ENCODE measurements at places on chromosomes 1 and 21. TPM values are rescaled to one million over a fixed set of nuclear protein-coding genes. Genes with fewer than 3 reads are reported as not detected.

DNA sequence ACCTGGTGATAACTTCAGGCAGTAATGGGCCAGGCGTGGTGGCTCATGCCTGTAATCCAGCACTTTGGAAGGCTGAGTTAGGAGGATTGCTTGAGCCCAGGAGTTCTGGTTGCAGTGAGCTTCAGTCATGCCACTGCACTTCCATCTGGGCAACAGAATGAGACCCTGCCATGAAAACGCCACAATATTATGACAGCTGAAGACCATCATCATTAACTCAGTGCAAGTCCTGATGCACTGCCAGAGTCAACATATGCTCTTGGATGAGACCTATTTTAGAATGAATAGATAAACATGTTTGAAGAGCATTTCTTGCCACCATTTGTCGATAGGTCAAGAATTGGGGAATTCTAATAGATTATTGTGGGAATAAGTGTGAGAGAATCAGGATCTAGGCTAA lies 26.4 kb downstream of the HENMT1 start:
- no peak for DNase-seq

Gene F13B
- not detected for total RNA-seq

- DNase-seq = no peak
Observed at GRCh38 chr1:214864896-214865688, 217.4 kb upstream of the KCNK2 start.

- DNase-seq = no peak
Observed at GRCh38 chr1:66302815-66303214, 231.1 kb upstream of the SGIP1 start.

GRCh38 chr1:109255678-109256077 lies 6.3 kb downstream of the CELSR2 start:
- no peak for DNase-seq

DNA sequence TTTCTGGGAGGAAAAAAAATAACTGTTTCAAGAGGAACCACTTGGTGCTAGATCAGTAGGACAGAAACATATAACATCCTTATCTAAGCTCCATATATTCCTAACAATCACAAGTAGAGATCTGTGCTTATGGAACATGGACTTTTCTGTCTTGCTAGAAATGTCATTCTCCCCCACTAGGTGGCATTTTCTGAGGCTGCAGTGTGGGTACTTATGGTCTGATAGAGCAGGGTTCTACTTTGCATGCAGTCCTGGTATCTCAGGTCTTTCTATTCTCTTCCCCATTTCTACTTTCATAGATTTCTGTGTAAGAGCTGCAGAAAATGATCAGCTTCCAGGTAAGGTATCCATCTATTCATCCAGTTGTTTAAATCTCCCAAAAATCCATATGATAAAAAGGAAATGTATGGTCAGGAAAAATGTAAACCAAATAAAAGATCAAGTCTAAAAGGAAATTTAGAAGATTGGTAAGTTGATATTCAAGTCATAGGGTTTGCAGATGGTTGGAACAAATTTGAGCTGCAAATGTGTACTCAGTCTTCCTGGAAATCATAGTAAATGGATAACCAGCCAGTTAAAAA lies 1.5 kb downstream of the ZNF684 start:
- no peak for DNase-seq

DNA sequence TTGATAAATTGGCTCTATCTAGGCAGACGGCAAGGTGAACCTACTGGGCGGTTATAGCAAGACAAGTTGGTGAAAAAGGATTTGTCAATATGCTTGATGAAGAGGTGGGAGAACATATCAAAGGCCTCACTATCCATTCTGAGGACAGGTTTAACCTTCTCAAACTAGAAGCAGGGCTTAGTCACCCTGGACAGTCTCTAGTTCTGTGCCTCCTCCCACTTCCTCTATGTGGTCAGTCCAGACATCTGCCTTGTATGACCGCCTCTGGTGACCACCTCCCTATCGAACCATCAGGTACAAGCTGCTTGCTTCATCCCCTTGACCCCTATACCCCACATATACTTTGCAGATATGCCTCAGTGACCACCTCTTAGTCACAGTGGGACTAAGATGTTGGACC lies 2.3 kb upstream of the SCYL3 start:
- no peak for DNase-seq

GRCh38 chr1:180271272-180272255 lies 41.5 kb downstream of the LHX4 start:
- DNase-seq = no peak

Gene HSPB7
- total RNA-seq = not detected

Gene KRTAP12-2
- not detected for total RNA-seq

Gene HTR6
- not detected for total RNA-seq

Gene PRAMEF7
- total RNA-seq = not detected

DNA sequence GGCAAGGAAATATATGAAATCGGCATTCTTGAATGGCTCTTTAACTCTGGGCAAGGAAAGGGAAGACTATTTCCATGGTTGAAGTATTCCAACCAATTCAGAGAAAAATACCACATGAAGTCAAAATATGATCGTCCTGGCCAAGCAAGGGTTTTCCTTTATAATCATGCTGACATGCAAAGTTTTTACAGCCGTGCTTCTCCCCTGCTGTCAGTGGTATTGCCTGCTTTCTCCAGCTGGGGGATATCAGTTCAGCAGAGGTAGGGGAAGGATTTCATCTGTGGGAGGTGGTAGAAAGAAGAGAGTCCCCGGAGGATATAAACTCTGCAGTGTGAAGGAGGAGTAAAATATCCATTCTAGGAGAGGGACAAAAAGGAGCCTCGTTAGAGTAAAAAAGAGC lies 322.8 kb downstream of the PAPPA2 start:
- DNase-seq = no peak

GRCh38 chr1:210663730-210664573 lies 335.2 kb downstream of the HHAT start:
- DNase-seq = no peak

Gene TUFT1
- total RNA-seq = 2.6 TPM

Gene HJV
- not detected for total RNA-seq

GRCh38 chr1:110952031-110952430 lies 11.7 kb downstream of the LRIF1 start:
- no peak for DNase-seq

- DNase-seq = no peak
Observed at GRCh38 chr1:12460121-12460520, 157.9 kb downstream of the DHRS3 start.

Gene PGBD5
- total RNA-seq = not detected

DNA sequence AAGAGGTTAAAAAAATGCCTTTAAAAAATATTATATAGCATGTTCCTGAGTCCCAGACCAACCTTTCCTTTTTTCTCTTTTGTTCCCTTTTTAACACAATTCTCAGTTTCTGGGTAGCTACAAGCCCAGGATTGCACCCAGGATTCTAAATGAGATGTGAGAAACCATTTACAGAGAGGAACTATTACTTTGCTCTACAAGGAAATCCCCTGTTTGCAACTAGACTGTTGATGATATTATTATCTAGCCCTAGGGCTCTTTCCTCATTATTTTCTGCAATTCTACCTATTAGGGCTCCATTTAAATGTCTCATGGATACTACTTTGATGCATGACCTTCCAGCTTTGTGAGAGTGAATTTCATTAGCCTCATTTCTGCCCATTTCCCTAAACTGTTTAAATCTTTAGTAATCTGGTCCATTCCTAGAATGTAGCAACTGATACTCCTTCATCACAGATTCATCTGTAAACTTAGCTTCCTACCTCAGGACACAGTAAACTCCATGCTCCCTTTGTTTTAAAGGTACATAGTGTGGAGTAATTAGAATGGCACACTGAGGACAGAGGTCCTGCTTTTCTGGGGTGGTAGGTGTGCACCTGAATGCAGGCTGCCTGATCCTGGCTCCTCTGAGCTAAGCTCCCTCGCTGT lies 7.1 kb upstream of the KIF14 start:
- no peak for DNase-seq

GRCh38 chr1:192724670-192725069 lies 84.2 kb upstream of the RGS2 start:
- DNase-seq = no peak

Gene SPRR5
- not detected for total RNA-seq

- no peak for DNase-seq
Observed at GRCh38 chr1:211947396-211948295, 87.7 kb downstream of the INTS7 start.

Gene SPRR1B
- not detected for total RNA-seq

- no peak for DNase-seq
Observed at GRCh38 chr1:26059906-26060305, 7.5 kb downstream of the TRIM63 start.

DNA sequence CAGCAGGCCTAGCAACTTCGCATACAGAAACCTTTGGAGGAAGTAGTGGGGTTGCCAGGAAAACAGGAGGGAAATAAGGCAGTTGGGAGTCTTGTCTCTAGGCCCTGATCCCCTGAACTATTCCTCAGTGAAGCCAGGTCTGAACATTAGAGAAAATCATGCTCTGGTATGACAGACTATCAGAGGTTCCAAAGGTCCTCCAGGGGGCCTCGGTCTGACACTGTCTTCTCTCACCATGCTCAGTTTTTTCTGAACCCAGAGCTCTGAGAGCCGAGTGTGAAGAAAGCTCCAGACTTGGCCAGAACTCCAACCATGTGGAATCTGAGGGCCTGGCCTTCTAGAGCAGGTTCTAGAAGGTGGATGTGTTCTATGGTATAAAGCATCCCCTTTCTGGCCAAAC lies 4.0 kb downstream of the TOMM40L start:
- no peak for DNase-seq

DNA sequence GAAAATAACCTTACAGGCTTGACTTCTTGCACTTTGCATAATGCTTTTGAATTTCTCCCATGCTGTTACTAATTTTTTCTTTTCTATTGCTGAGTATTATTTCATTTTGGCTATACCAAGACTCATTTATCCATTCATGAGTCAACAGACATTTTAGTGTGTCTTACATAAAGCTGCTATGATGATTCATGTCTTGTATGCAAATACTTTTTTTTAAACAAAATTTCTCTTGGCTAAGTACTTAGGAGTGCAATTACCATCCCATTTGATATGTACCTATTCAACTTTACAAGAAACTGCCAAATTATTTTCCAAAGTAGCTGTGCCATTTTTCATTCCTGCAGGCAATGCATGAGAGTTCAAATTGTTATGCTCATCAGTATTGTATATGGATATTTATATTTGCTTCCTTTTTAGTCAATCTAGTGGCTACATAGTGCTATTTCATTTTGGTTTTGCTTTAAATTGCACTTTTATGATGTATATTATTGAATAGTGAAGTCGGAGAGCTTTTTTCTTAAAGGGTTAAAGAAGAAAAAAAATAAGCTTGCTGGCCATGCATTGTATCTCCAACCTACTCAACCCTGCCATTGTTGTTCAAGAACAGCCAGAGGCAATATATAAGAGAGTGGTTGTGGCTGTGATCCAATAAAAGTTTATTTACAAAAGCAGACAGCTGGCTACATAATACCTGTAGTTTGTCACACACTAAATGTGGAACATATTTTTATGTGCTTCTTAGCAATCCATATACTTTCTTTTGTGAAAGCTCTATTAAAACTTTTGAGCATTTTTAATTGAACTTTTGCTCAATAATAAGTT lies 862.8 kb downstream of the KCNT2 start:
- no peak for DNase-seq

DNA sequence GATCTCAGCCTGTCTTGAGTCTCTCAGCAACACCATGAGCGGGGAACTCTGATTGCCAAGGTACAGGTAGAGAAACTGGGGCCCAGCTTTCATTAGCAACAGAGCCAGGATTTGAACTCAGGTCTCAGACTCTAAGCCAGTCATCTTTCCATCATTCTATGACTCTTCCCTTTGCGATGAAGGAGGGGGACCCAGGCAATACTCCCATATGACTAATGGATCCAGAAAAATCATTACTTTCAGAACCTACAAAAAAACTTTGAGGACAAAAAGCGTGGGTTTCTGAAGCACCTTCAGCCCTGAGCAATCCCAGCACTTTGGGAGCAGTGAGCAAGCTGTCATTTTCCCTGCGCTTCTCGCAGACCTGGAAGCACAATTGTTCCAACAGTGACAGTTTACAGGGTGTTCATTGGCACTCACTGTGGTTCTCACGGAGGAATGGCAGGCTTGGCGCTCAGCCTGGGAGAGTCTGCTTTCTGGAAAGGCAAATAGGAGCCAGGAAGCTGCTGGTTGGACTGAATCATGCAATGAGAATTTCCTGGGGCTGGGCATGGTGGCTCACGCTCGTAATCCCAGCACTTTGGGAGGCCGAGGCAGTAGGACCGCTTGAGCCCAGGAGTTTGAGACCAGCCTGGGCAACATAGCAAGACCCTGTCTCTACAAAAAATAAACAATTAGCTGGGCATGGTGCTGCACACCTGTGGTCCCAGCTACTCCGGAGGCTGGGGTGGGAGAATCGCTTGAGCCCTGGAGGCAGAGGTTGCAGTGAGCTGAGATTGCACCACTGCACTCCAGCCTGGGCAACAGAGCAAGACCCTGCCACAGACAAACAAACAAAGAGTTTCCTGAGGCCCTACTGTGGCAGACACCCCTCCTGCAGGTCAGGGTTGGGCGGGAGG lies 40.1 kb downstream of the SLC2A7 start:
- no peak for DNase-seq

Gene ADAM30
- not detected for total RNA-seq

Gene XPR1
- 20.8 TPM for total RNA-seq

Gene LORICRIN
- not detected for total RNA-seq

GRCh38 chr21:14492931-14493330 lies 53.2 kb downstream of the SAMSN1 start:
- no peak for DNase-seq

All from activated T-helper 2 cell treated with anti-CD3 and anti-CD28 coated beads, Interferon-gamma antibody, Interleukin-2, Interleukin-4, amounts not matched to agents 10 μg/mL and 5 μg/mL and 100 μg/mL, durations not matched to agents 14 hours and 24 hours and 36 hours (primary cell).